ENCODE measurements at places on chromosomes 5 and 9. TPM values are rescaled to one million over a fixed set of nuclear protein-coding genes. Genes with fewer than 3 reads are reported as not detected.

Gene HCN1
- not detected for total RNA-seq

Gene CCNH
- 63.2 TPM for total RNA-seq

Gene OR13F1
- total RNA-seq: not detected

Gene DNAJC25
- total RNA-seq: 7.0 TPM

DNA sequence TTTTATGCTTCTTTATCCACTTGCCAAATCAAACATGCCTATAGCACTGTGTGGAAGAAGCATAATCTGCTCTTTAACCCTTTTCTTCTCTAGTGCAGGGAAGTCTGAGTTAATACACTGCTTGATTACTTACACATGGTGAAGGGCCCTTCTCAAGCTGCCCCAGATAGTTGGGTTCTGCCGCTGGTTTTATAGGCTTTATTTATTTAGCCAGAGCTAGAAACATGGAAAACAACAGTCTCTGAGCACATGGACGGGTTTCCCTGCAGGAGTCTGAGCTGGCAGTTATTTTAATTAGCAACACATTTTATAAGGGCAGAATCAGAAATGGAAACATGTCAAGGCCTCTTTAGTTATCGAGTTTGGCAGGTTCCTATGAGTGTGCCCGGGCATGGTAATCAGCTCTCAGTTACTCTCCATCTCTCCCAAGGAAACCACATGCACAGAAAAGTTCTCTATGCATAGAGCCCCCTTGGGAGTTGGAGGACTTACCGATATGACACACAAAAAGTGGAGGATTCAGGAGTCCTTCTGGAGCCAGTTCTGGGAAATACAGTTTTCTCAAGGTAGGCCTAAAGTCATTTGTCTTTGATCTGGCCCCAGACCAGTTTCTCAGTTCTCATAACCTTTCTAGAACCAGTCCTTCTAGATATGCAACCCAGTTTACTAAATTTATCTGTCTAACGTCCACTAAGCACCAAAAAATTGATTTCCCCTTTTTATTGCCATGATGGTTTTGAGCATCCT is 564.8 kb downstream of the ACTL7B start:
- no peak for DNase-seq

- no peak for DNase-seq
These were observed 186.2 kb downstream of the PLK2 start for GRCh38 chr5:58273711-58274110.

- no peak for DNase-seq
These were observed 94.7 kb downstream of the KLHL3 start for GRCh38 chr5:137641148-137641547.

DNA sequence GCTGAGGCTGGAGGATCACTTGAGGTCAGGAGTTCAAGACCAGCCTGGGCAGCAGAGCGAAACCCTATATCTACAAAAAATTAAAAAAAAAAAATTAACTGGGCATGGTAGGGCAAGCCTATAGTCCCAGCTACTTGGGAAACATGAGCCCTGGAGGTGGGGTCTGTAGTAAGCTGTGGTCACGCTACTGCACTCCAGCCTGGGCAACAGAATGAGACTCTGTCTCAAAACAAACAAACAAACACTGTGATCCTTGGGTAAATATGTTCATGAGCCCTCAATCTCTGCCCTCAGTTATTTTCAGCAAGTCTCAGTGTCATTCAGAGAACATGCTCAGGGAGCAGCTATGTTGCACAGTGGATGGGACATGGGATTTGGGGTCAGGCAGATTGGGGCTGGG is 76.2 kb downstream of the PTTG1 start:
- no peak for DNase-seq
